ENCODE measurements at places on chromosomes 3 and 15. TPM values are rescaled to one million over a fixed set of nuclear protein-coding genes. Genes with fewer than 3 reads are reported as not detected.

GRCh38 chr3:186932281-186933181 is 2.2 kb downstream of the ST6GAL1 start:
- H3K27me3 ChIP-seq: no peaks in the 10 kb centered on the region
- no peaks in the 10 kb centered on the region for H3K36me3 ChIP-seq
- H3K27ac ChIP-seq: peak overlapping the region; percentile 86
- H3K4me1 ChIP-seq: no peaks in the 10 kb centered on the region
- DNase-seq: no peak

GRCh38 chr3:135929670-135930069 is 35.9 kb upstream of the PPP2R3A start:
- H3K4me3 ChIP-seq: no peak overlapping the region
- H3K27ac ChIP-seq: peak overlapping the region; percentile 54
- no peaks in the 10 kb centered on the region for H3K4me1 ChIP-seq
- DNase-seq: no peak
- H3K36me3 ChIP-seq: no peaks in the 10 kb centered on the region

DNA sequence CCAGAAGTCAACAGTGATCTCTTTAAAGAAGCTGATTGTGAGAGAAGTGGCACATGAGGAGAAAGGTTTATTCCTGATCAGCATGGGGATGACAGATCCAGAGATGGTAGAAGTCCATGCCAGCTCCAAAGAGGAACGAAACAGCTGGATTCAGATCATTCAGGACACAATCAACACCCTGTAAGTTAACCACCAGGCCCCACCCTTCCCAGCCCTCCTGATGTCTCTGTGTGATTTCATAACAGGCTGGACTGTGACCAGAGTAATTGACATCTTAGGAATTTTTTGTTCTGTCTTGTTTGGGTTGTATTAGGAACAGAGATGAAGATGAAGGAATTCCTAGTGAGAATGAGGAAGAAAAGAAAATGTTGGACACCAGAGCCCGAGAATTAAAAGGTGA is 67.7 kb downstream of the KLHL25 start:
- no peaks in the 10 kb centered on the region for H3K4me1 ChIP-seq
- no peaks in the 10 kb centered on the region for H3K27me3 ChIP-seq
- no peak for DNase-seq
- no peak overlapping the region for H3K4me3 ChIP-seq
- H3K27ac ChIP-seq: peak overlapping the region; percentile 68

DNA sequence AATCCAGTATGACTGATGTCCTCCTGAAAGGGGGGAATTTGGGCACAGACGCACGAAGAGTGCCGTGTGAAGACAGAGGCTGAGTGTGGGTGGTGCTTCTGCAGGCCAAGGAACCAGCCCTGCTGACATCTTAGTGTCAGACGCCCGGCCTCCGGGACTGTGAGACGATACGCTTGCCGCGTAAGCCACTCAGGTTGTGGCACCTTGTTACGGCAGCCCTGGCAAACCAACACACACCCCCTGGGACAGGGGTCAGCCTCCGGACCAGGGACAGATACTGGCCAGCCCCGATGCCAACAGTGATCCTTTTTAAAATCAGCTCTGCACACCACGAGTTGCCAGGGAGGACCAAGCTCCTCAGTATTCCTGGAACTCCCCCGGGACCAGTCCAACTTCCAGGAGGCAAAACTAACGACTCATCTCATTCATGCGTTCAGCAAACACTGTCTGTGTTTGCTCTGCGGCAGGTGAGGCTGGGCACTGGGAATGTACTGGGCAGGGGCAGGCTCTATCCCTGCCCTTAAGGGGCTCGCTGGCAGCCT is 21.2 kb upstream of the PIGZ start:
- no peak for DNase-seq
- H3K4me3 ChIP-seq: no peak overlapping the region
- H3K4me1 ChIP-seq: no peaks in the 10 kb centered on the region
- H3K36me3 ChIP-seq: no peaks in the 10 kb centered on the region

ERICH6 gene
- 0.98 TPM for total RNA-seq

GRCh38 chr3:13173186-13173585 is 100.0 kb upstream of the IQSEC1 start:
- H3K27me3 ChIP-seq: no peaks in the 10 kb centered on the region
- H3K27ac ChIP-seq: no peak overlapping the region
- no peaks in the 10 kb centered on the region for H3K36me3 ChIP-seq
- DNase-seq: no peak

DNA sequence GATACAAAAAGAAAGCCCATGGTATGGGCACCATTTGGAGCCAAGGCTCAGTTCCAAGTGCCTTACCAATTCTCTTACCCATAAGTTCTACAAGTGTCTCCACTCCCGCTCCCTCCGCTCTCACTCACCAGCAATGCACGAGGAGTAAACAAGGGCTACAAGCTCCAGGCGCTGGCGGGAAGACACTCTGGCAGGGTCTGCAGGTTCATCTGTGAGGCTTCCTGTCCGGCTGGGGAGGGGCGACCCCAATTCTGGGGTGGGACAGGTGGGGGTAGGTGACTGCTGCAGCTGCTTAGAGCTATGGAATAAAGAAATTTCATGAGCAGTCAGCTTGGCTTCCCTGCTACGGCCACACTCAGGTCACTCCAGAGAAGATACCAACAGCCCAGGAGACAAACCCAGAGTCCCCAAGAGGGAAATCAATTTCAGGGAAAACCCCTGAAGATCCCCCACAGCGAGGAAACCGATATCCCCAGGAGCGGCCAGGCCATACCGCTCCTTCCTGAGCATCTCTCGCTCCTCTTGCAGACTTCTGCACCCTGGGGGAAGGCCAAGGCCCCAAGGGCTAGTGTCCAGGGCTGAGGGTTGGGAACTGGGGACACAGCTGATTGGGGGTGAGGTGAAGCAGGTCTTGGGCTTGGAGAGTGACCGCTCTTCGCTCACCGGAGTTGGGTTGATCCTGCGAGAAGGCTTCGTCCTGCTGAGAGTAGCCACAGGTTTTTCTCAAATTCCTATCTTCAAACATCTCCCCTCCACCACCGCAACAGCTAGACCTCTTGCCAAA is 1.4 kb downstream of the CDAN1 start:
- peaks cover 6% of the 10 kb centered on the region for H3K4me1 ChIP-seq
- peak overlapping the region; percentile 85 for H3K4me3 ChIP-seq
- DNase-seq: no peak
- H3K36me3 ChIP-seq: no peaks in the 10 kb centered on the region
- H3K27me3 ChIP-seq: no peaks in the 10 kb centered on the region

Data from breast epithelium (tissue), 4 donors.